ENCODE measurements at places on chromosomes 3 and 15.

DNA sequence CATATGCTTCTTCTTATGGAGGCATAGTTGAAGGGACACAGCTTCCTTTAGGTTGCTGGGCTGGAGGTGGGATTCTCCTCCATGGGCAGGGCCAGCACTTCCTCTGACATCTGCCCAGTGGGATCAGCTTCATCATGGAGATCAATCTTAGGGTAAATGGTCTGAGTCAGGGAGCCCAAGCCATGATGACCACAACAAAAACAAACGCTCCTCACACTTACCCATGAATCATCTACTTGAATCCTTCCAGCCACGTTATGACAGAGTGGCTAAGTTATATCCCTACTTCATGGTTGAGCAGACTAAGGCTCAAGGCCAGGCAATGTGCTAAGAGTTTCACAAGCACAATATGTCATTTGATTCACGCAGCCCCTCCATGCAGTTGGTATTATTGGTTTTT is 87.2 kb upstream of the NMNAT3 start:
- DNase-seq = no peak

DNA sequence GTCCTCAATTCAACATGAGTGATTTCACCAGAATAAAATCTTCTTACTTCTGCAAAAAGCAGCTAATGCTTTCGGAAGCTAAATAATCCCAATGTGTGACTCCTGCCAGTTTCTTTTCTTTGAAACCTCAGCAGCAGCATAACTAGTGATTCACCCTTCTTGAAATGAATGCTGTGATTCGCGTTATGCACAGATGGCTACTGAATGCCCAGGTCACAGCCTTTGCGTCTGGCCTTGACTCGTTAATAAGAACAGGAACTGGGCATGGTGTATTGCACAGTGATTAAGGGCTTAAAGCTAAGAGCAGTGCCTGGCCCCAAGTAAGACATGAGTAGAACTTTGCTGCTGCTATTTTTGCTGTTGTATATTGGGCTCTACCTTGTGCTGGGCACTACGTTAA is 19.0 kb downstream of the CGNL1 start:
- no peak for DNase-seq

DNA sequence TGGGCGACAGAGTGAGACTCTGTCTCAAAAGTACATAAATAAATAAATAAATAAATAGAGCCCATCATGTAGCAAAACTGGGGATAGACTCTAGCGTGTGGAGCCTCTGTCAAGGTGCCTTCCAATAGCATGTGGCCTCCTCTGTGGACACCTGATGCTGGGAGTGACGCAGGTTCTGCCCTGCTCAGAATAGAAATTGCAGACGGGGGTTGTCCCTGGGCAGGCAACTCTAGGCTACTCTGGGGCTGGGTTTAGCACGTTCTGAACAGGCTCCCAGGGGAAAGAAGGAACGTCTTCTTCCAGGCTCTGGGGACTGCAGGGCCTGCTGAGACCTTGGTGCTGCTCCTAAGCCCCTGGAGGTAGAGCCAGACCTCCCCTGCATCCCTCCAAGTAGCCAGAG is 65.3 kb downstream of the EPHB3 start:
- DNase-seq = no peak

GRCh38 chr3:14285548-14285925 is 106.9 kb downstream of the LSM3 start:
- no peak for DNase-seq

DNA sequence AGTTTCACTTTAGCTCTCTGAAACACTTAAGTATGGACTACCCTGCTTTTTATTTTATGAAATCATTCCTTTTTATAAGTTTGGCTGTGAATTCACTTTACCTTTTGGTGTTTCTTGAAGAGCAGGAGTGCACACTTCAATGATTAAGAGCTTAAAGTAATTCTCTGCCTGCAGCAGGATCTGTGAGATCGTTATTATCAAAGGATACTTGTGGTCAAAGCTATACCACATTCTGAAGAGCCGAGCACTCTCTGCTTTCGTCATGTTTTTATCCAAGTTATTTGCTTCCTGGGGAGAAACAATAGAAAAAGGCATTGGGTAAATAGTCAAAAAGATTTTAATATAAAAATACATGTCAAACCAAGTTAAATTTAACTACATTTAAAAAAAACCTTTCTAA is 243.7 kb downstream of the CHST2 start:
- DNase-seq = no peak

DNA sequence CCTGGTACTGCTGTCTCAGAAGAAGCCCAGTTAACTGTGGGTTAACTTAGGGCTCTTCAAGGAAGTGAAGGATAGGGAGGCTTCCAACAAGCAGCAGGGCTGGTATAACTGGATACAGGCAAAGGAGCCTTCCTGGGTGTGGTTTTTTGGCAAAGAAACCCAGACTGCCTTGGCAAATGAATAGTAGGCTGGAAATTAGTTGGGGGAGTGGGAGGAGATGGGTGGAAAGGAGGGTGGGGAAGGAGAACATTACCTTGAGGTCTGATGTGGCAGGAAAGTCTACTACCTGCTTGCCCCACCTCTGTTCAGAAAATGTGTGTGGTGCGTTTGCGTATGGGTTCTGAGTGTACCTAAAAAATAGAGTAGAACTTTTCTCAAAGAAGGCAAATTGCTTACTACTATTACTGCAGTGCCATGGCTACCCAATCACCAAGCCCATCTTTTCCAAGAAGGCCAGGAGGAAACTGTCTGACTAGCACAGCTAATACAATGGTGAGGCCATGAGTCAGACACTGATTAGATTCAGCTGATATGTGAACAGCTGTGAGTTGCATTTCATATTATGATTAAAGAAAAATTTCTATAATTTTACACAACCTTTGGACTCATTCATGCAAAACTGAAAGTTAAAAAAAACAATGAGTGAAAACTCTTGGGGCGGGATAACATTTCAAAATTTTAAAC is 55.2 kb downstream of the SPTSSB start:
- DNase-seq = no peak

GRCh38 chr3:59607656-59608055 is 557.8 kb upstream of the CFAP20DC start:
- DNase-seq = no peak

- no peak for DNase-seq
These were observed 138.6 kb downstream of the OPA1 start for GRCh38 chr3:193731656-193732055.

GRCh38 chr15:28021281-28022039 is 77.7 kb downstream of the OCA2 start:
- DNase-seq = no peak

- DNase-seq = no peak
These were observed 562 bp downstream of the NEO1 start for GRCh38 chr15:73052653-73053397.

DNA sequence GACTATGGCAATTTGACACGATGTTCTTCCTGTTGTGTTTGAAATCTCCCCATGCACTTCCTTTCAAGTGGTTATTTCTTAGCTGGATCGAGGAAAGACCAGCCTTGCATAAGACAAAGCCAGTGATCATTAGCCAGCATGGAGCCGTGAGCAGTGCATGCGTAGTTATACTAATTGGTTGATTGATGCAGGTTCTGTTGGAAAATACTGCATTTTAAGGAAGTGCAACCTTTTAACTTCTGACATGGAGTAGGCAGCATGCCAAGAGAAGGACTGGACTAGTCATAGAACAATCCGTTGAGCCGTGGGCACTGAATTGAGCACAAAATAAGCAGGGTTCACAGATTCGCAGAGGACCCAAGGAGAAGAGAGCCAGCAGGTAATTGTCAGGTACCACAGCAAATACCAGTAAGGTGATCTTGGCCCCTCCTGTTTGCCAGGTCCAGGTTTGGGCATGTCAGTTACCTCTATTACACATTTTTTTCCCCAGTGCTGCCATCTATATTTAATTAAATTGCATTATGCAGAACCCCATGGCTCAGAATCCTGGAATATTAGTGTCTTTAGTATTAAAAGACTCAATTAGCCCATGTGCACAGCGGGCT is 29.0 kb upstream of the BCL6 start:
- DNase-seq = no peak

GRCh38 chr3:39095778-39096177 is 11.6 kb downstream of the GORASP1 start:
- no peak for DNase-seq

DNA sequence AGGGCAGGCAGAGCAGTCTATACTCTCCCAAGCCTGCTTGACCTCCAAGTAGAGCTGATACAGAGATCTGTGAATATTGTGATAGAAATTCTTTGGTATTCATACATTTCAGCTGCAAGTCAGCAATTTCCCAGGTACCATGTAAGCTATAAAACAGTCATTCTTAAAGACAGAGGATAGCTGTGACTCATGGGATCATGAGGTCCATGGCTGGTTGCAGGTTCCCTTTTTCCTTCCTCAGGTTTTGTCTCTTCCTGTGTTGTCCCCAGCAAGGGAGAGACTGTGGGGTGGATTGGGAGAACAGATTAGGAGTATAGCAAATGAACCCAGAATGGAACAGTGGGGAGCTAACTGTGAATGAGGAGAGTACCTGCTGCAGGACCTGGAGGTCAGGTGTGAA is 5.4 kb upstream of the P4HTM start:
- DNase-seq = no peak

GRCh38 chr3:182484682-182485081 is 308.6 kb upstream of the ATP11B start:
- no peak for DNase-seq

DNA sequence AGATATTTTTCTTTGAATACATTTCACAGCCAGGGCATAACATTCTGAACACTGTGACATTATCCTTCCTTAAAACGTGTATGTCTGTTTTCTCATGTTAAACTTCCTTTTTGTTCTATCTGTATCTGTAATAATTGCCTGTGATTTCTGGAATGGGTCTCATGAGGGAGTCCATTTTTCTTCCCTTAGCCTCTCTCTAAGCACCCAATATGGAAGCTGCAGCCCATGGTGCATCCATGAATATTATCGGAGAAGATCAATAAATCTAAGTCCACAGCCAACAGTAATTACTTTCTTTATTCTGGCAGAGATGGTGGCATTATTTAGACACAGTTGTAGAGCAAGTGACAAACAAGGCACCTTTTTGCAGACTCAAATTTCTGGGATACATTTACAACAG is 671.1 kb downstream of the TUSC7 start:
- no peak for DNase-seq

GRCh38 chr3:71122641-71123040 is 460.9 kb downstream of the FOXP1 start:
- DNase-seq = no peak

- DNase-seq = no peak
These were observed 88.2 kb downstream of the PTPRG start for GRCh38 chr3:61649381-61650170.

- no peak for DNase-seq
These were observed 17.2 kb downstream of the ZNF710 start for GRCh38 chr15:90018216-90018831.

DNA sequence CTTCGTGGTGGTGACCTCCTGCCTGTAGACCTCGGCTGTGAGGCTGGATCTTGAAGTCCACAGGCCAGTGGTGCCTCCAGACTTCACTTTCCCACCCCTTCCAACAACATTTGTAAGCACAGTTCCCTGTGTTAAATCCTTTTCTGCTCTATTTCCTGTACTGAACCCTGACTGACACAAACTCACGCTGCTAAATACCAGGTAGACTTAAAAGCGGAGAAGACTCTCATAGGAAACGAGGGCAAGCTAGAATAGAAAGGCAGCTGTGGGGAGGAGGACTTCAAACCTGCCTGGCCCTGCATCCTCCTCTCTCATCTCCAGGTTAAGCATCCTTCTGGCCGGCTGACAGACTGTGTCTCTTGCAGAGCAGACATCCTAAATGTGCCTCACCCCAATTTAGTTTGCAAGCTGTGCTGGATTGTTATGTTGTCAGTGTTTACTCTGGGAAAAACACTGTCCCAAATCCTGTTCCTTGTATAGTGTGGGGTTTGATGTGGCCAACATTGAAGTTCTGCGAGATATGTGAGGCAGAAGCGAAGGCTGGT is 58.5 kb upstream of the LARS2 start:
- DNase-seq = no peak

DNA sequence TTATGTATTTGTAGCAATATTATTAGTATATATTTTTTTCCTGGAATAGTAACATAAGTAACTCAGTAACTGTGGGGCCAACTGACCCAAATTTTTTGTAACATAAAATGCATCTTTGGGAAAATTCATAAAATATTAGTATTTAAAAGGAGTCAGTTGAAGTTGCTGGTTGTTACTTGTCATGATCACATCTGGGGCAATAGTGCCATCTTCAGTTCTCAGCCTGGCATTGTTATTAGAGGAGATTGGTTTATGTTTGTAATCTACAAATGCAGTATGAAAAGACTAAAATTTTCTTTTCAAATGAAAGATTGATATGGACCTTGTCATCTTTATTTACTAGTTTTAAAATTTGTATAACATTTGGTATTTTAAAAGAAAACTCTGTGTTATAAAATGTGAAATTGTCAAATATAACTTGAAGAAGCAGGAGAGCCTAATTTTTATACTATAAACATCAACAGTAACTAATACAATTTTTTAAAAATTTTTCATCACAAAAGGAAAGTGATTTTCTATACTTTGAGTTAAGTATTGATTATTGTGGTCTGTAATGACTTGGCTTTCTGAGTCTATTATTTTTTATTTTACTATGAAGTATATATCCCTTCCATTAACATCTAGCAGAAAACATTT is 38.8 kb upstream of the MLF1 start:
- no peak for DNase-seq

DNA sequence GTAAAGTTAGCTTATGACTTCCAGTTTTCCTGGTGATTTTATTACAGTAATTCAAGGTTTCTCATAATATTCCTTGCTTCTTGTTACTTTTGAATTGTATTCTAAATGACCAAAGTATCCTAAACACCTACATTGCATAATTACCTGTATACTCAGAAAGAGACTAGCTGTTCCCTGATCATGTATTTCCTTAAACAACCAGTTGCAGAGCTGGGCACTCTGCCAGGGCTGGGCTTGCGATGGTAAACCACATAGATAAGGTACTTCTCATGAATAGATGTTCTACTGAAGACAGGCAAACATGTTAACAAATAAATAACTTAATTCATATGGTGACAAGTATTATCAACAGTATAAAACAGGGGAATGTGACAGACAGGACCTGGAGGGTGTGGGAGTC is 142.3 kb upstream of the WNT5A start:
- no peak for DNase-seq

- DNase-seq = no peak
These were observed 54.6 kb downstream of the SENP7 start for GRCh38 chr3:101458387-101458786.

GRCh38 chr3:23701716-23702597 is 103.8 kb upstream of the UBE2E1 start:
- no peak for DNase-seq

DNA sequence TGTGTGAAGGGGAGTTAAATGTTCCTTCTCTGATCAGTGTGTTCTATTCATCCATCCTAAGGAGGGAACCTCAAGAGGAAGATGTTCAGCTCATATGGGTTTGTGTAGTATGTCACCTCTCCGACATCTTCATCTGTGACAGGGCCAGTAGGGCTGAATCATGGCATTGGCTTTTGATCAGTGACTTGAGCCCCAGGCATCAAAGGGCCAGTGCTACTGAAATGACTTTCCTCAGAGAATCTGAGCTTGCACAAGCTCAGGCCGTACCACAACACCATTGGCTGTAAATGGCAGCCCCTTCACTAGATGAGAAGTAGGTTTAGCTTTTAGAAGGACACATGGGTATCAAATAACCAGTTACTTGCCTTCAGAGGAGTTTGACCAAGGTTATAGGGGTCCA is 183.2 kb upstream of the NR2E3 start:
- no peak for DNase-seq

- DNase-seq = no peak
These were observed 43.0 kb upstream of the SPATA12 start for GRCh38 chr3:57017459-57017845.

Data from stimulated activated CD8-positive, alpha-beta memory T cell treated with anti-CD3 and anti-CD28 coated beads, Interleukin-7, amount 100 ng/mL, for 24 hours (primary cell).